ENCODE measurements at places on chromosomes 2 and 18.

DNA sequence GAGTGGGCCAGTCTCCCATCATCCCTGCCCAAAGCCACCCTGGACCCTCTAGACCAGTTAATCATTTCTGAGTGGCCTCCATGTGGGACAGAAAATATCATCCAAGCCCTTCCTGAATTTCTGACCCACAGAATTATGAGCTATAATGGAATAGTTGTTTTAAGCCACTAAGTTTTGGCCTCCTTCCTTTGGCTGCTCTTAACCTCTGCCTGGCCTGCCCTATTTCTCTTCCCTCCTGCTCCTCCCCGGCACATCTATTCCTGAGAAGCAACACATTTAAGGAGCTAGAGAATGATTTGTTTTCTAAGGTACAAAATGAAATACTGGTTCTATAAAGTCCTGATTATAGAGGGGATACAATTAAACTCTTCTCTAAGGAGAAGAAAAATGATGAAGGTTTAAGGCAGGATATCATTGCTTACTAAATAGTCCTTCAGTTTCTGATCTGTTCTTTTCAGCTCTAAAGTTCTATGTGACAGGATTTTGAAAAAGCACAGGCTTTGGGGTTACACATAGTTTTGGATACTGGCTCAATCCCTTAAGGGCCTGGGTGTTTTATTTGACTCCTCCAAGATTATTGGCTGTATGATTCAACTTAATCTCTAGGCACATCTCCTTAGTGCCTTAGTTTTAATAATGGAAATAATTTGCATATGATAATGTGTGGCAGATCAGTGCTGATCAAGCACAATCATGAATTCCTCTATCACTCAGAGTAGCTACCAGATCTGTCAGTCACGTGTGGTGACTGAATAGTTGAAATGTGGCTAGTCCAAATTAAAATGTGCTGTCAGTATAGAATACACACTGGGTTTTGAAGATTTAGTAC, 240.3 kb downstream of the VAPA start:
- no peak for DNase-seq
- H3K27ac ChIP-seq = no peak overlapping the region
- no peaks in the 10 kb centered on the region for H3K36me3 ChIP-seq
- no peaks in the 10 kb centered on the region for H3K4me1 ChIP-seq

GRCh38 chr2:102235491-102235890, 48.7 kb downstream of the IL1RL2 start:
- DNase-seq = no peak
- no peaks in the 10 kb centered on the region for H3K36me3 ChIP-seq
- H3K27me3 ChIP-seq = no peaks in the 10 kb centered on the region
- H3K4me1 ChIP-seq = peaks cover 4% of the 10 kb centered on the region

GRCh38 chr2:42913280-42913878, 121.0 kb upstream of the HAAO start:
- peaks cover 8% of the 10 kb centered on the region for H3K4me1 ChIP-seq
- no peak for DNase-seq
- H3K36me3 ChIP-seq = no peaks in the 10 kb centered on the region
- no peak overlapping the region for H3K27ac ChIP-seq
- H3K4me3 ChIP-seq = no peak overlapping the region

DNA sequence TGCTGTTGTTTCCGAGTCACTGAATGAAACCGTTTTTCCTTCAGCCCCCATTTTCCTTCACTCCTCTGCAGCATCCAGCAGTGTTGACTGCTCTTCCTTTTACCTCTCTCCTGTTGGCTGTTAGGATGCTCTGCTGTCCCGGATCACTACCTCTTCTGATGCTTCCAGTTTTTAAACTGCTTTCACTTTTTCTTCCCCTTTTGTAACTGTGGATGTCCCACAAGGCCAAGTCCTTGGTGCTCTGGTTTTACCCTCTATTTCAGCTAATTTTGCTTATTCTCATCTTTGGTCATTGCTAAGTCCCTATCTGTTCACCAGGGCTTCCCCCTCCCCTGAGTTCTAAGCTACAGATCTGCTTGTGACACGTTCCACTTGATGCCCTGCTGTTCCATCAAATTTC, 39.4 kb upstream of the MAP4K3 start:
- no peaks in the 10 kb centered on the region for H3K27me3 ChIP-seq
- no peak for DNase-seq
- H3K4me1 ChIP-seq = peaks cover 10% of the 10 kb centered on the region
- no peak overlapping the region for H3K27ac ChIP-seq

- peaks cover 13% of the 10 kb centered on the region for H3K4me1 ChIP-seq
- H3K36me3 ChIP-seq = no peaks in the 10 kb centered on the region
- H3K4me3 ChIP-seq = peak overlapping the region; percentile 20
Measured at GRCh38 chr18:9673296-9674251, 34.5 kb upstream of the RAB31 start.

DNA sequence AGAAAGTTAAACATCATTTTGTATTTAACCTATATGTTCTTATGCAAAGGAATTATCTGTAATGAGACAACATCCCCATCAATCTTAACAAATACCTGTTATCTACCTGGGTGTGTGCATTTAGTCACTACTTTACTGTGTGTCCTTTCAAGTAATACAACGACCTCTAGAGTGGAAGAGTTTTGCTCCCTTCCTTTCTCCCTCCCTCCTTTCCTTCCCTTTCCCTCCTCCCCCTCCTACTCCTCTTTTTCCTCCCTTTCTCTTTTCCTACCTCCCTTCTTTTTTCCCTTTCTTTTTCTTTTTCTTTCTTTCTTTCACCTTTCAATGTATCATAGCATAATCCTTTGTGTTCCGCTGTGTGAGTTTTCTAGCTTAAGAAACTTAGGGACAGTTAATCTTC, 532.3 kb downstream of the SLC4A3 start:
- H3K4me3 ChIP-seq = no peak overlapping the region
- no peak overlapping the region for H3K27ac ChIP-seq
- H3K36me3 ChIP-seq = no peaks in the 10 kb centered on the region
- no peak for DNase-seq
- H3K27me3 ChIP-seq = no peaks in the 10 kb centered on the region

Data from MM.1S (cell line).